ENCODE measurements at places on chromosomes 12 and 14. TPM values are rescaled to one million over a fixed set of nuclear protein-coding genes. Genes with fewer than 3 reads are reported as not detected.

MORN3 gene
- 0.97 TPM for total RNA-seq

SPX gene
- not detected for total RNA-seq

TAS2R31 gene
- total RNA-seq: 5.2 TPM

SLC6A13 gene
- not detected for total RNA-seq

CACNA1C gene
- total RNA-seq: not detected

All from epithelial cell of umbilical artery (primary cell).